ENCODE measurements at places on chromosomes 12 and 14.

GRCh38 chr12:62895351-62895877 is 39.5 kb downstream of the PPM1H start:
- no peak for DNase-seq

DNA sequence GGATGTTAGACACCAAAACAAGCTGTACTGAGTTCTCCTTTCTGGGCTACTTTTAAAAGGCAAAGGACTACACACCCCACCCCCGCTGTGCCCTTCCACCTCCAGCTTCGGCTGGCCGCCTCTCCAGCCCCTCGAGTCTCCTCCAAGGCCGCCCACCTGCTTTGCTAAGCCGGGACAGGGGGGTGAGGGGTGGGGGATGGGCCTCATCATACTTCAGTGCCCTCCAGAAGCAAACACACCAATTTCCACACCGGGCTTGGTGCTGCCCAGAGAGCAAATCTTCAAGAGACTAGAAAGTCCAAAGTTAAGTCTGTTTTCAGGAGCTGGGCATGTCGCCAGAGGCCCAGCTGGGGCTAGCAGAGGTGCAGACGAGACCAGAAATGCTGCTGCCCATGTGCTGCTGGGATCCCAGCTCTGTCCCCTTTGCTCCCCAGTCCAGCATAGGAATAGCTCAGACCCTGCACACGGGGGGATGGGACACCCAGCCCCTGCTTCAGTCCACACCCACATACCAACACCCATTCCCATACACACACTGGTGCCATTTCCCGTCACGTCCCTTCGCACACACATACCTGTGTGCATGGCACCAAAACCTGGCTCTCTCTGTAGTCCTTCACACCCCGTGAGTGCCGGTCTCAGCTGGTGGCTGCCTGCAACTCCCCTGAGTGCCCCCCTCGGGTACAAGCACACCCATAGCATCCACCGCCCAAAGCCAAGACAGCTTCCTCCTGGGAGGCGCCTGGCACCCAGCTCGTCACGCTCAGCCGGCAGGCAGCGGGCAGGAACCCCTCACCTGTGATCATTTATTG is 1.0 kb downstream of the SLC6A12 start:
- no peak for DNase-seq

- no peak for DNase-seq
These were observed 34.8 kb downstream of the CRACR2A start for GRCh38 chr12:3718100-3718499.

DNA sequence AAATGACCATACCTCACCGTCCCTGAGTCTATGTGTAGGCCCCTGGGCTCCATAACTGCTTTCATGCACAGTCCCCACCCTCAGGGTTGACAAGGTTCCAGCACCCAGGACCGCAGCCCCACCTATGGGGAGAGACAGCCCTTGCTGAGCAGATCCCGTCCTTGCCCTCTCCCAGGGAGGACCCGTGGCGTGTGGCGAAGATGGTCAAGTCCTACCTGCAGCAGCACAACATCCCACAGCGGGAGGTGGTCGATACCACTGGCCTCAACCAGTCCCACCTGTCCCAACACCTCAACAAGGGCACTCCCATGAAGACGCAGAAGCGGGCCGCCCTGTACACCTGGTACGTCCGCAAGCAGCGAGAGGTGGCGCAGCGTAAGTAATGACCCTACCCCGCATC is 10.3 kb downstream of the HNF1A start:
- DNase-seq, result no peak

DNA sequence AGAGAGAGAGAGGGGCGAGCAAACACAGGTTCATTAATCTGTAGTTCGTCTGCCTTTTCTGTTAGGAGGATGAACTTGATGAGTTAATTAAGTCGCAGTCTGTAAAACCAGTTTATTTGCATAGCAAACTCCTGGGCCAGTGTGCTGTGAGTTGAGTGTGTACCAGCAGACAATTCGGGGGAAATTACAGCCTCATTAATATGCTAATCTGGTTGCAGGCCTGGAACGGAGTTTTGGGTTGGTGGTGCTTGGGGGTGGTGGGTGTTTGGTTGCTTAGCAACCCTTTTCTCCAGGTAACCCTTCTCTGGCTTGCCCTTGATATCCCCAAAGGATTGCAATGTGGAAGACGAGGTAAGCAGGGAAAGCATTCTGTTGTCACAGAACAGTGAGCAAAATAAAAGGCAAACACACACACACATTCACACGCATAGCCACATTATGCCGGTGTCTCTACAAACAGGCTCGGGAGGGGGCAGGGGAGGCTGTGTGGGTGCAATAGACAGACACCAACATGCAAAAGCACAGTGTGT is 29.2 kb upstream of the LHX5 start:
- DNase-seq, result no peak

GRCh38 chr14:31937730-31938346 is 139.3 kb upstream of the ARHGAP5 start:
- peak; percentile 26 for DNase-seq

DNA sequence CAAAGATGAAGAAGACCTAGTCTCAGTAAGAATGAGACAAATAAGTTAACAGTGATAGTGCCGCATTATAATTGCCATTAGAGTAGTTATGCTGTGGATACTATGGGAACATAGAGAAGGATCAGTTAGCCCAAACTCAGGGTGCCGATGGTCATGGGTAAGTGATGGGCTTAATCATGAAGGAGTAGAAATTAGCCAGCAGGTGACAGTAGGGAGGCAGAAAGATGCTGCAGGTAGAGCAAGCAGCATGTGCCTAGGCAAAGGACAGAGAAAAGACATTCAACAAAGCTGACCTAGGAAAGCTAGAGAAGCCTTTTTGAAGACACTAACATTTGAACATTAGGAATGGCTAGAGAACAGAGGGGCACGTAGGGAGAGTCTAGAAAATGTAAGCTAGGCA is 30.6 kb upstream of the PTPRQ start:
- no peak for DNase-seq

- DNase-seq, result no peak
These were observed 600.6 kb upstream of the LMO3 start for GRCh38 chr12:17206553-17206952.

DNA sequence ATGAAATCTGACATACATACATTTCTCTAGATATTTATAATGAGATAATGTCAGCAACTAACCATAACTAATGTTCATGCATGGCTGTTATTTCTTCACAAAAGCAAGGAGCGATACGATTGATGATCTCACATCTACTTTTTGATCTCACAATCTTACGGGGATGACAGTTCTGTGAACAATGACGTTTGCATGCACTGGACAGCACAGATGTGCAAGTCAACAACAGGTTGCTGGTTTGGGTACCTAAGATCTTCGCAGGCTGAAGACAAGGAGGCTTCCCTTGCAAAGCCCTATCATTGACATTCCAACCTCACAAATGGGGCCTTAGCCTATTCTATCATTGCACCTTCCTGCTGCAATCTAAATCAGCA is 53.6 kb downstream of the C12orf42 start:
- DNase-seq, result no peak

DNA sequence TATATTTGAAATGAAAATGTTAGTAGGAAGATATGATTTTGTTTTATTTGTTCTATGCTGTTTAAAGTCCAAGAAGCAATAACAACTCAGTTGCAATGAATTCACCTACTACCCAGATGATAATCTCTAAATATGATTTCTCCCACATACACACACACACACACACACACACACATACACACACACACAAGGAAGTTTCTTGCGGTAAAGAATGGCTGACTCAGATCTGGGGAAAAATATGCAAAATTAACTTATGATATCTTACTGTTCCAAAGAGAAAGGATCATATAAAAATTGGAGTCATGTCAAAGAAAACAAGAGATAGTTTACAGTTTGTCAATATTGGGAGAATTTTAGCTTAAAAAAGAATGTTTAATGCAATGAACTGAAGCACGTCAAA is 456.7 kb downstream of the SLC16A7 start:
- DNase-seq, result no peak

GRCh38 chr12:52087961-52088820 is 8.7 kb downstream of the SMIM41 start:
- no peak for DNase-seq

- no peak for DNase-seq
These were observed 107.3 kb downstream of the SAMD4A start for GRCh38 chr14:54674046-54674741.

GRCh38 chr14:52950898-52951680 is at the start of gene FERMT2:
TSS of gene FERMT2 (minus strand) at chr14:52951050. CDS start at chr14:52950568, 482 bp downstream.
- DNase-seq, result peak; percentile 37

- DNase-seq, result no peak
These were observed 200.5 kb downstream of the GXYLT1 start for GRCh38 chr12:41944216-41944615.

DNA sequence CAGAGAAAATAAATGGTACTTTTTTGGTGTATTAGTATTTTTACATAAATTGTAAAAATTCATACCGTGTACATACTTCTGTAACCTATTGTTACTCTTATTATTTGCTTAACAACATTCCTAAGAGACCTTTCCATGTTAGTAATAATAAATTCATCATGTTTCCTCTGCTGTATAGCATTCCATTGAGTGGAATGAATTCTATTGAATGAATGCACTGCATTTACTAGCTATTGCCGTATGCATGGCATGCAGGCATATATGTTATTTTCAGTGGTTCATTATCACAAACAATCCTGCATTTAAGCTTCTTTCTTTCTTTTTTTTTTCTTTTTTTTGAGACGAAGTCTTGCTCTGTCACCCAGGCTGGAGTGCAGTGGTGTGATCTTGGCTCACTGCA is 137.6 kb upstream of the TBX3 start:
- no peak for DNase-seq

DNA sequence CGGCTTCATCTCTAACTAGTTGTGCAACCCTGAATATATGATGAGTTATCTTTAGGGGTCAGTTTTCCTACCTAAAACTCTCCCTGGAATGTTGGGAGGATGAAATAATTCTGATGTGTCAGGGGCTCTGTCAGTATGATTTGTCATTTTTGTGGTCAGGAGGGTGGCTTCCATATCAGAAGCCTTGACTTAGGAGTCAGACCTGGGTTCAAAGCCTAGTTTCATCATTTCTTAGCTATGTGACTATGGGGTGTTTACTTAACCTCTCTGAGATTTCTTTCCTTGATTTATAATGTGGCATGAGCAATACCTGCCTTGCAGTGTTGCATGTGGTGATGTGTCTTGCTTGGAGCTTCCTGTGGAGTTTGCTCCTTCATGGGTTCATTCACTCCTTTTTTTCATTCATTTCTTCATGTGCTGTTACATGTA is 146.8 kb downstream of the CHST11 start:
- DNase-seq, result no peak

DNA sequence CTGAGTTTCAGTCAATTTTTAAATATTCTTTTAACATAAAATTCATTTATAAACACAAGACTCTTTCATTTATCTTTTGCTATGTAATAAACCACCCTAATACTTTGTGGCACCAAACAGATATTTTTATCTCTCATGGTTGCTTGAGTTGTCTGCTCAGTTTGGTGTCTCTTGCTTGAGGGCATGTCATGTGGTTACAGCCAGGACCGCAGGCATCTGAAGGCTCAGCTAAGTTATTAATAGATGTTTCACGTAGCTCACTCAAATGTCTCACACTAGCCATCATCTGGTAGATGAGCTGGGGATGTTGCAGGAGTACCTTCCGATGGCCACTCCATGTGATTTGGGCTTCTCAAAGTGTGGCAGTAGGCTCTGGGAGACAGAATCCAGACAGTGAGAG is 597.8 kb downstream of the ETNK1 start:
- no peak for DNase-seq

- DNase-seq, result no peak
These were observed 7.4 kb upstream of the IKZF4 start for GRCh38 chr12:56013482-56013881.

DNA sequence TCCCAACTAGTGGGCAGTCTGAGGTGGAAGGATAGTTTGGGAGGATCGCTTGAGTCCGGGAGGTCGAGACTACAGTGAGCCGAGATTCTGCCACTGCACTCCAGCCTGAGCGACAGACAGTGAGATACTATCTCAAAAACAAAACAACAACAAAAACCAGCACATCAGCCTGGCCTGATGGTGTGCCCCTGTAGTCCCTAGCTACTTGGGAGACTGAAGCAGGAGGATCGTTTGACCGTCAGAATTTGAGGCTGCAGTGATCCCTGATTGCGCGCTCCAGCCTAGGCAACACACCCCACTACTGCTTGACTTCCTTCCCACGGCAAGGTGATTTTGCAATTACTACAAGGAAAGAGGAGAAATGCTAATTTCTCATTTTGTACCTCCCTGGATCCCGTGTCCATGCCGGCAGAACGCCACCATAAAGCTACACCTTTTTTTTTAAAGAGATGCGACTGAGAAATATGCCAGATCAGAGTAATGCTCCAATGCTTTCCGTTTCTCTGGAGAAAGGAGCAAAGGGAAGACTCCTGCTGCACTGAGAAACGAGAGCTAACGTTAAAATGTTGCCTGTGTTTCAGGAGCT is 672 bp upstream of the SCFD1 start:
- peak; percentile 11 for DNase-seq

GRCh38 chr12:109524466-109525278 is 47.2 kb downstream of the UBE3B start:
- no peak for DNase-seq

GRCh38 chr14:104638927-104639450 is 34.4 kb upstream of the TMEM179 start:
- no peak for DNase-seq

- no peak for DNase-seq
These were observed 327.8 kb downstream of the PDZRN4 start for GRCh38 chr12:41515953-41516352.

DNA sequence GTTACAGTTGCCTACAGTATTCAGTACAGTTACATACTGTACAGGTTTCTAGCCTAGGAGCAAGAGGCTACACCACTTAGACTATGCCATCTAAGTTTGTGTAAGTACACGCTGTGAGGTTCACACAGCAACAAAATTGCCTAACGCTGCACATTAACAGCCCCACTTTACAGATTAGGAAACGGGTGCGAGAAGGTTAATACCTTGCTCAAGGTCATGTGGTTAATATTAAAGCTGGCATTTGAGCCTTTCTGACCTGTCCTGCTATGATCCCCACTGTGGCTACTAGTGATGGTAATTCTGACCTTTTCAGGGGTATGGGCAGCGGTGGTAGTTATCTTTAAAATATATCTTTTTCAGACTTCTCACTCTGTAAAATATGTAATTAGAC is 20.9 kb downstream of the ACVR1B start:
- DNase-seq, result no peak

GRCh38 chr12:122021822-122022392 is at the start of gene BCL7A:
TSS of gene BCL7A (plus strand) at chr12:122021884. CDS start at chr12:122022092, 208 bp downstream.
- DNase-seq, result peak; percentile 44

GRCh38 chr14:68628605-68629310 is 164.1 kb downstream of the ZFP36L1 start:
- DNase-seq, result peak; percentile 51

DNA sequence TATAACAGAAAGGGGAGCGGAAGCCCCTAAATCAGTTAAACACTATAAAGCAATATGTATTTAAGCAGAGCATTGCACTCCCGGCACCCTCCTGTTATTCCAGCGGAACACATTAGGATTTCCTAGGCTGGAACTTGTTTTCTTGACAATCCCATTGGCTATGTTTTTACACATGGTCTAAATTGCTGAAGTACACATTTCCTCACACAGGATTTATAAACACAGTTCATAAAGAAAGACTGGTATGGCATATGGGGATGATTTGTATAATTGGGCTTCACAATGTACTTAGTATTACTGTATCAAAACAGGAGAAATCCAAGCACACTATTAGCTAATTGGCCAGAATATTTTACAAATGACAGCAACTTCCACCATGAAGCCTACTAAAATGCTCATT is 23.3 kb downstream of the PAX9 start:
- no peak for DNase-seq

All from CD4-positive, alpha-beta T cell (primary cell).